CD4-positive, alpha-beta T cell treated with Interleukin-2 at 100 ng/mL for 4 hours (primary cell): ENCODE measurements at places on chromosomes 2 and 18.

DNA sequence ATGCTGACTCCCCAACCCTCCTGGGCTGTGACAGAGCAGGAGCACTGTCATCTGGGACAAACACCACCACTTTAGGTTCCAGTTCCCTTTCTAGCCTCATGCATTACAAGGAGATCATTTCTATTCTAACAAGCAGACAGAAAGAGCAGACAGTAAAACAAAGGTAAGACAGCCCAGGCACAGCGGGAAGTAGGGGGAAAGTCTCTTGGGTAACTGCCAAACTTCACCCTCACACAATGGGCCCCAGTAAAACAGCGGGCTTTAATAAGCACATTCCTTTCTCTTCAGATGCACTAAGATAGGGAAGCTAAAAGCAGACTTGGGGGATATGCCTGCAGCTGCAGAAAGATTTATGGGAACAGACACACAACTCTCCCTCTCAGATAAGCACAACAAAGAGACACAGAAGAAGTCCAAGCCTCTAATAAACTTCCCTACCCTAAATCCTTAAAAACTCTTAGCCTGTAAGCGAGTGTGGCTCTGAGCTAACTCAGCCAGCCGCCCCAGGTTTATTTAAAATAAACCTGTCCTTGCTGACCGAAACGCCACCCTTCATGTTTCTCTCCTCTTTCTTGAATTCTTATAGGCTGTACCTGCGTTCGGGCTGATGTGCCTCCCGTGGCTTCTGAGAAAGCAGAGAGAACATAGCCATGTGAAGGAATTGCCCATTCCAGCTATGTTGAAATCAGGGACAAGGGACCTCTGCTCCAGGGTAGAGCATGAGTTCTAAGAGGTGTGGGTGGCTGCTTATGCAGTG lies 726.8 kb upstream of the DDX18 start:
- no peak for DNase-seq

DNA sequence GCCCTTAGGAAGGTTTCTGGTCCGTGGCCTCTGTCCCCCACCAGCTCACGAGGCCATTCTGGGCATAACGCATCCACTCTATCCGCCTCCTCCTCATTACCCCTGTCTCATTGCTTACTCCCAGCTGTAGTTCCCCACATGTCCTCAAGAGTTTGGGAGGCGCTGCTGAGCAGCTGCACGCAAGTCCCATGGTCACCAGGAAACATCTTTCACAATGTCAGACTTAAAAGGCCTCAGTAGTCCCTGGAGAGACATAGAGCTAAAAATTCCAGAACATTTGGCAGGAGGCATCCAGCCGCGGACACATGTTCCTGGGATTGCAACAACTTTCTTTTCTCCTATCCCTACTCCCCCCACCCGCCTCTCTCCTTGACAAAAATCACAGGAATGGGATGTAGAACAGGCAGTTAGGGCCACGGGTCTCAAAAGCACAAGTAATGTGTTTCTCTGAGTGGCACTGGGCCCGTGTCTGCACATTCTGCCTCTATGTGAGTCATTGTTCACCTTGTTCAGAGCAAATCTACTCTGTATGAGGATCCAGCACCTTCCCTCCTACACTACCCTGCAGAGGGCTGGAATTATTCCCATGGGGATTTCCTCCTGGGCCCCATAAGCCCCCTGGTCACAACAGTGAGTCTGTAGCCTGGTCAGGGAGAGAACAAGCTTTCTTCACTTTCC lies 8.1 kb downstream of the LBH start:
- DNase-seq, result peak; percentile 82

DNA sequence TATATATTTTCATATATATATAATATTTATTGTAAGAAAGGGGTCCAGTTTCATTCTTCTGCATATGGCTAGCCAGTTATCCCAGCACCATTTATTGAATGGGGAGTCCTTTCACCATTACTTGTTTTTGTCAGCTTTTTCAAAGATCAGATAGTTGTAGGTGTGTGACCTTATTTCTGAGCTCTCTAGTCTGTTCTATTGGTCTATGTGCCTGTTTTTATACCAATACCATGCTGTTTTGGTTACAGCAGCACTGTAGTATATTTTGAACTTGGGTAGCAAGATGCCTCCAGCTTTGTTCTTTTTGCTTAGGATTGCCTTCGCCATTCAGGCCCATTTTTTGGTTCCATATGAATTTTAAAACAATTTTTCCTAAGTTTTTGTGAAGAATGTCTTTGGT lies 320.1 kb downstream of the CDH2 start:
- no peak for DNase-seq

DNA sequence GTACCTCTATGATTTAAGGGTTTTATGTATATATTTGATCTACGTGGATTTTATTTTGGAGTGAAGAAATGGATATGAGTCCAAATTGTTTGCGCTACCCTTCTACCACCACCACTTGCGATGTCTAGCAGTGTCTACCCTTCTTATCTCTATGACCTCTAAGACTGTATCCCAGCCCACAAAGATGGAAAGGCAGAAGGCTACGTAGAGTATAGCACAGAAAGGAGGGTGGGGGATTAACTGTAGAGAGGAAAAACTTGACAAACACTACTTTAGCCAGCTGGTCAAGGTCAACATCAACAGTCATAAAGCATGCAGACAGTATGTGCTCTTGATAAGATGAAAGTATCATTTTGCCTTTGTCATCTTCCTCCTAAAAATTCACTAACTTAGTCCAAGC lies 14.4 kb downstream of the ITSN2 start:
- DNase-seq, result no peak

DNA sequence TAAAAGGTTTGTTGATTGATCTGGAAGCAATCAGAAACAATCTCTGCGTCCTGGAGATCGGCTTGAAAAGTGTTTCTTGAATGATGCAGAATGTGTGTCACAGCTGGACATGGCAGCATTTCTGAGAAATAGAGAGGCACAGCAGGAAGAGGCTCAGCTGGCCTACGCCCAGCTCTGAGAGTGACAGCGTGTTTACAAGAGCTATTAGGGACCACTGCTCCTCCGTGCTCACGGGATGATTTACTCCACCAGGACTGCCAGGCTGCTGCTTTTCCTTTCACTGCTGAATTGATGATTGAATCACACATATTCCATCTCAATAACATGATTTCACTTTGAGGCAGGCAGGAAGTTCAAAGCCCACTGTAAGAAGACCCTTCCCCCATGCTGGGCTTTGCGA lies 62.8 kb downstream of the GALNT14 start:
- DNase-seq, result no peak

- no peak for DNase-seq
These were observed 152.8 kb downstream of the DSC3 start for GRCh38 chr18:30889519-30890301.

DNA sequence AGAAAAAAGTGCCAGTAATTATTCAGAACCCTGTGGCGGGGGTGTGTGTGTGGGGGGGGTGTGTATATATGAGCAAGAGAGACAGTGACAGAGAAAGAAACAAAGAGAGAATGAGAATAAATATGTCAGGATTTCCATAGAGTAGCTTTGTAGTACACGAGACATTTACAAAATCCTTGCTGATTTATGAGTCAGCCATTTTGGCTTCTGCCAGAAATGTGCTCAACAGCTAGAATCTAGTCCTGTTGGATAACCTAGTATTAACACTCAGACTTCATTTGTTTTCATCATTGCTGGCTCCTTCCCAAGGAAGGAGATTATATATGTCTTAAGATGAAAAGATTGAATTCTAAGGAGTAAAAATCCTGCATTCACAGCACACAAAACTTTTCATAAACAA lies 140.5 kb upstream of the HNRNPA3 start:
- DNase-seq, result no peak

- no peak for DNase-seq
These were observed 145.2 kb downstream of the GALNT3 start for GRCh38 chr2:165648801-165649200.

DNA sequence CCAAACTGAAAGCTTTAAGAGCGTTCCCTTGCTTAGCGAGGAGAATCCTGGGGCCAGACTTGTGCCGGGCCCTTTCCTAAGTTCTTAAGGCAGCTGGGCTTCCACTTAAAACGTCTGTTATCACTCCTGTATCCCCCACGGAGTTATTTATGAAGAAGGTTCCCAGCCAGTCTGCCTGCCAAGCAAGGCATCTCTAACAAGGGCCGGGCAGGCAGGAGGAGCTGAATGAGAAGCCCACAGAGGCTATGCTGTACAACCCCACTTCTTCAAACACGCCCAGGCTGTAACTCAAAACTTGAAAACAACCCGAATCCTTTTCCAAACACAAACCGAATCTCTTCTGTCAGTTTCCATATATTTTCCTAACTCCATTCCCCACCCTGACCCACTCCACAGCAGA lies 39.0 kb upstream of the ZFP36L2 start:
- DNase-seq, result no peak

DNA sequence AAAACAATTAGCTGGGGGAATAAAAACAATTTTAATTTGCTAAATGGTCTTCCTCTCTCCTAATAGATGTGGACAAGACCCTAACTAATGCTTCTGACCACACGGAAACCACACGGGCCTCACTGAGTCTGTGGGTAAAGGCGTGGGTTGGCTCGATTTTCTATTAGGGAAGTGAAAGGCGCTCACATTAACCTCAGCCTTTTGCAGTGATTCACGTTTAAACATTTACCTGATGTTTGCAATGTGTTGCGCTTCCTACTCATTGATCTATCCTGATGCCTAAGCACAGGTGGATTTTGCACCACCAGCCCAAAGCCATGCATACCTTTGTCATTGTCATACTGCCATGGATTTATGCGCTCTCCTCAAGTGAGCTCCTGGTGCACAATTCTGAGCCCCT lies 35.6 kb upstream of the NRP2 start:
- no peak for DNase-seq

DNA sequence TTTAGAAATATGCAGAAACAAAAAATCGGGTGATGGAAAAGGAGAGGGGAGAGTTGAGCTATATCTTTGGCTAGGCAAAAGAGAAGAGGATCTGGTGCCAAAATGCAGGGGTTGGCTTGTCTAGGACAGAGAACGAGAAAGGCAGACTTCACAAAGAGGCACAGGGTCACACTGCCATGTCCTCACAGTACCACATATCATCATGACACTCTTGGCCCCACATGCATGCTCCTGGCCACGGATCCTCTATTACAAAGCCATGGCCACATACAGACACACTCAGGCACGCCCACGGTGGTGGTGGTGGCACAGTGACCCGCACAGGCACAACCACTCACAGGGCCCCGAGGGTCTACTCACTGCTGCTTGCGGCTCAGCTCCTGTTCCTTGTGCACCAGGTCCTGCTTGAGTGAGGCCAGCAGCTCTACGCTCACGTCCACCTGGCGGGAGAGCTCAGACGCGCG lies 15.9 kb downstream of the FBXO41 start:
- DNase-seq, result no peak

- no peak for DNase-seq
These were observed 38.2 kb upstream of the EPHA4 start for GRCh38 chr2:221610255-221610654.

DNA sequence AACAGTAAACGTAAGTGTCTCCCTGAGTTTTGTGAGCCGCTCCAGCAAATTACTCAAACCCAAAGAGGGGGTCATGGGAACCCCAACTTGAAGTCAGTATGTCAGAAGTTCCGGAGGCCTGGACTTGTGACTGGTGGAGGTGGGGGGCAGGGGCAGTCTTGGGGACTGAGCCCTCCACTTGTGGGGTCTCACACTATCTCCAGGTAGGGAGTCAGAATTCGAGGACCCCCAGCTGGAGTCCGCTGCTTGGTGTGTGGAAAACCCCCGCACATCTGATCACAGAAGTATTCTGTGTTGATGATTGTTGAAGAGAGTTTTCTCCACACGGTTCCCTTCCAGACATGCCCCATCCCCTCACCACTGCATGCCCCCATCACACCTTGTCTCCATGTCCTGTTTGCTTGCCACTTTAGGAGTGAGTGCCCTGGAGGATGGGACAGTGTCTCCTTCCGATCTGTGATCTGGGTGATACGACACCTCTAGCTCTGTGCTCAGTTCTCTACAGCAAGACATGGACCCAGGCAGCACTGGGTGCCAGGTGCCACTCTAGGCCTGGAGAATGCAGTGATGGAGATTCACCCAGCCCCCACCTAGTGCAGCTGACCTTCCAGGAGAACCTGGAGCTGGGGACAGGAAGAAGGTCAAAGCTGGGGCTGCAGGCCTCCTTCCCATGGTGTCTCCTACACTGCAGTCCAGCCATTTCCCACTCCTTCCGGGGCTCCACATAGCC lies 85.6 kb downstream of the TFCP2L1 start:
- no peak for DNase-seq

DNA sequence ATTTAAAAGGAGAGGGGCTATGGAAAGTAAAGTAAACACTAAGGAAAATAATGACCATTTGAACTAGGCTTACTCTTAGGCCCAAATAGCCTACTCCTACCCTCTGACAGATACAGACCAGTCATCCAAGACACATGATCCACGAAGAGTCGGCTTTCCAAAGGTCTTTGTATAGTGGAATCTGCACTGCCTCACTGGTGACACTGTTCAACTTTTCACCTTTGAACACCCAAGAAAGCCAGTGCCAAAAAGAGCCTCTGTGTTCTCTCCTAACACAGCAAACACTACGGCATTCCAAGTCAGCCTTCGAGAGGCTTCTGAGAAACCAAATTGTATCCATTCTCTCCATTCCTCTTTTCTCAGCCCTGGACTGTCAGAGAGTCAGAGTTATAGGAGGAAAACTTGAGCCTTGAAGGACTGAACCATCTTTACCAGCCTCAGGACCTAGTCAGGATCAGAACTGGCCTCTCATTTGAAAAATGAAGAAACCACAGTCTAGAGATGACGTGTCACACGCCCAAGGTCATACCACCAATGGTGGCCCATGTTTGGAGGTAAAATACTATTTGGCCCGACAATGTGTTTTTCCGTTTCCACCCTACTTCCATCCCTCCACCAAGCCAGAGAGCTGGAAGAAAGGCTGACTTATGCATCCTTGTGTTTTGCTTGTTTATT lies 267.4 kb upstream of the ACVR2A start:
- no peak for DNase-seq

DNA sequence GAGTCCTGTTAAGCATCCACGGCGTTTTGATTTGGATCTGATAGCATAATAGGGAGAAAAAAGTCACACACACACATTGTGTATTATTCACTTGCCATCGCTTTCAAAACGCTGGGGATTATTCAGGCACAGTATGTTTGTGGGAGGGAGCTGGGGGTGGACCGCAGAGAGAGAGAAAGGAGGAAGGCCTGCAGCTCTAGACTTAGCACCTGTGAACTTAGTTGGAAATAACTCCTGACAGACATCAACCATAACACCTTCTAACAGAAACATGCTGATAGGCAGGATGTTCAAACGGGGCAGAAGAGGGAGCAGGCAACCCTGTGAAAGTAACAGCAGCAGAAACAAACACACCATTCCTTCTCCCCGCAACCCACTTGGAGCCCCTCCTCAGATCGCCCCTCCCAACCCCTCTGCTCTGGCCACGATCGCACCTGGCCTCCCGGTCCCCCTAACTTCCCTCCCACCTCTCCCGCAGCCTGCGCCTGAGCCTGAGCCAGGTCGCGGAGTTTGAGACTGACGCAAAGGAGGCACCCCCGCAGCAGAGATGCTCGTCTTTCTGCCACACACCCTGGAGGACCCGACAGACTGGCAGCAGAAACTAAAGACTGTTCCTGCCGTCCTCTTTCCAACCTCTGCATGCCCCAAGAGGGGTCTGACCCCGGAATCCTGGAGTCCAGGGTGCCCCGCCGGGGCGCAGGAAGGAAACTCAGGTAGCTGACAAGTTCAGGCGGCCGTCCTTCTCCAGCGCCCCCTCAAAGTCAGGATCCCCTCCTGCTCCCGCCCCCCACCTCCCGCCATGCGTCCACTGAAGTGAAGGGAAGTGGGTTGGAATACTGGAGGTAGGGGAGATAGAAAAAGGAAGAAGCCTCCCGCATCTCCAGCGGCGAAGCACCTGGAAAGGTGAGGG lies 738 bp downstream of the CHST9 start:
- DNase-seq, result no peak

- peak; percentile 78 for DNase-seq
These were observed 48.8 kb downstream of the ADNP2 start for GRCh38 chr18:80157708-80158343.
